ENCODE measurements at places on chromosomes 5 and 9.

GRCh38 chr9:97388721-97389238 lies 23.1 kb upstream of the TDRD7 start:
- DNase-seq = no peak

DNA sequence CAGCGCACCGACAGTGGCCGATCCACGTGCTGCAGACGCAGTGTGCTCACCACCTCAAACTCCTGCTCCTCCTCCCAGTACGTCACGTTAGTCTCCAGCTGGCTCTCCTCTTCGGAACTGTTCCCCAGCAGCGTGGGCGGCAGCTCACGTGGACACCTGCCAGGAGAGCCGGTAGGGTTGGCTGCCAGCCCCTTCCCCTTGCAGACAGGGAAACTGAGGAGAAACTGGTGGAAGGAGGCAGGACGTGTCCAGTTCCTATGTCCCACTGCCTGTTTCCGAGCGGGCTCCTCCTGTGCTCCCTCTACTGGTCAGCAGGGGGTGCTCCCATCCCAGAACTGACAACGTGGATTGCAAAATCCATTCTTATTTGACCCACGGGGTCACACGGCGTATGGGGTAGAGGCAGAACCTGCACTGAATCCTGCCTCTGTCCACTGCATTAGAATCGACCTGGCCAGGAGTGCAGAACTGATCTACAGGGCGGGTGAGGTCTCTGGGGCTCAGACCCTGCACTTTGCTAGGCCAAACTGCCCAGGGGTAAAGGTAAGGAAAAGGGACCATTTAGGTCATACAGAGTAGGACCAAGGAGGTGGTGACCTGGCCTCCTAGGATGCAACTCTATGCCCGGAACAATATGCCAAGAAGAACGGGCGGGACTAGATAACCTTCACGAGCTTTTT lies 25.7 kb downstream of the PDGFRB start:
- no peak for DNase-seq

GRCh38 chr9:33907347-33907746 lies 90.4 kb downstream of the UBE2R2 start:
- no peak for DNase-seq

- no peak for DNase-seq
Measured at GRCh38 chr9:127796852-127797370, 5.8 kb upstream of the FPGS start.
